ENCODE measurements at places on chromosomes 2 and 18. TPM values are rescaled to one million over a fixed set of nuclear protein-coding genes. Genes with fewer than 3 reads are reported as not detected.

DNA sequence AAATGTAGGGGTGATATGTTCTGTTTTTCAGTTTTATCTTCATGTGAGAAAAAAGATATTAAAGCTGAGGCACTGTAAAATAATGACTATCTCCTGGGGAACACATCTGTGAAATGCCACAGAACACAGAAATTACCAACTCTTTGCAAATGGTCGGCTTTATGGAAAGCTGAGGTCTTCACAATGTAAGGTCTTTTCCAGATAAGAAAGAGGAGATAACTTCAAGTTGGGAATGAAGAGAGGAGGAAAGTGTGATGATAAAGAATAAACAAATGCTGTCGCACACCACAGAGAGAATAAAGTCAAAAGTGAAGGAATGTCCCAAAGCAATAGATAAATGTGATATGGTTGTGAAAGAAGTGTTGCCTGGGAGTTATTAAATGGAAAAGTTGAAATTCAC, 1.2 kb upstream of the ALPK2 start:
- ATAC-seq = no peak

GRCh38 chr2:162267496-162267895, 24.3 kb upstream of the FAP start:
- no peak for ATAC-seq

DNA sequence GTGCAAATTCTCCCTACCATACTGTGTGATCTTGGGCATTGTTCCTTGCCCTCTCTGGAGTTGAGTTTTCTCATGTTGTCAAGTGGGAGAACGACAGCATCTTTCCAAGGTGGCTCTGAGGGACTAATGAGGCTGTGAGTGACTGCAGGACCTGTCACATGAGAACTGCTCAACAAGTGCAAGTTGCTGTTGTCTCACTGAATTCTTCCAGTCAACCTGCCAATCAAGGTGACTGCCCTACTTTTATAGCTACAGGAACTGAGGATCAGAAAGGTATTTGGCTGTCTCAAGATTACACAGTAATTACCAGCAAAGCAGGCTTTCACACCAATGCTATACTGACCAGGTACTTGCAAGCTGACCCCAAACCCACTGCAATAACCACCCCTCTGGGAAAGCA, 137.6 kb downstream of the MTCL1 start:
- ATAC-seq = no peak

GRCh38 chr2:69309351-69310110, 77.5 kb downstream of the GFPT1 start:
- ATAC-seq = peak; percentile 42

GRCh38 chr18:44093253-44093652, 587.4 kb upstream of the SETBP1 start:
- no peak for ATAC-seq

DNA sequence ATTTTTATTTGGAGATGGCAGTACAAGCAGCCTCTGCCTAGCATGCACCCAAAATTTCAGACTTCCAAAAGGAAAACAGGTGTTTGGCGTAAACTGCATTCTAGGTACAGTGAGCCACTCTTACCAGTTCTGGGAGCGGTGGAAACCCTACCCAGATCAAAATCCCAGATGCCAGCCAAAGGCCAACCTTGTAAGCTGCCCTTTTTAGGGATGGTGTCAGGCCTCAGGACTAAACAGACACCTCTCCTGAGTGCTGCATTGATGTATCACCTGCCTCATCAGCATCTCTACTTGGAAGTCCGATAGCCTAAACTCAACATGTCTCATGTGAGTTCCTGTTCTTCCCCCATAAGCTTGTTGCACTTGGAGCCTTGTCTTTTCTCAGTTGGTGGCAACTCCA, 104.0 kb downstream of the MAP4K4 start:
- no peak for ATAC-seq

DNA sequence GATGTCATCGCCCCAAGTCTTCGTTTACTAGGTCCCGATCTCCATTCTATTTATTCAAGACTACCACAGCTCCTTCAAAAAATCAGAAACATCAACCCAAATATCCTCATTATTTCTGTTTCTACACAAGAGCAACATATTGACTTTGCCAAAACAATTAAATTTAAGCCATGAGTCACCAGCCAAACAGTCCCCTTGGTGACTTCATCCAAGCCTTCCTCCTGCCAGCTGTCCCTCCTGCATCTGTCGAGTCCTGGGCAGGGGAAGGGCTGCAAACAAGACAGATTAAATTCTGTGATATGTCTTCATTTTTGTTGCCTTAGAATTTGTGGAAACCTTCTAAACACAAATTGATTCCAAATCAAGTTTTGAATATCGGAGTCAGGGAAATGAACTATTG, 110.3 kb downstream of the SP3 start:
- ATAC-seq = no peak

GRCh38 chr2:170142502-170142901, 35.4 kb upstream of the MYO3B start:
- no peak for ATAC-seq

DNA sequence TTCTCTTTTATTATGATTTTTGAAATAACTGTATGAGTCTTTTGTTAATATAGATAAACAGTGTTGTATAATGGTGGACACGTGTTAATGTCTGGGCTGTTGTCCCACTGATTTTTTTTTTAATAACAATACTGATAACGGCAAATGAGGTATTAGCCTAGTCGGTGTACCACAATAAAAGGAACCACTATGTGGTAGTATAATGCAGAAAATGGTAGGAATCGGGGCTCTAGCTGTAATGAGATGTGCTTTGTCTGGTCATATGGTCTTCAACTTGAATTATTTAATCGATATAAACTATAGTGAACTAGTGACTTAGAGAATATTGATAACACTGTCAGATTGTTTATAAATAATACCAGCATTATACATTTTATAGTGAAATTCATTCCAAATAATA, 517.9 kb upstream of the SPHKAP start:
- ATAC-seq = no peak

DNA sequence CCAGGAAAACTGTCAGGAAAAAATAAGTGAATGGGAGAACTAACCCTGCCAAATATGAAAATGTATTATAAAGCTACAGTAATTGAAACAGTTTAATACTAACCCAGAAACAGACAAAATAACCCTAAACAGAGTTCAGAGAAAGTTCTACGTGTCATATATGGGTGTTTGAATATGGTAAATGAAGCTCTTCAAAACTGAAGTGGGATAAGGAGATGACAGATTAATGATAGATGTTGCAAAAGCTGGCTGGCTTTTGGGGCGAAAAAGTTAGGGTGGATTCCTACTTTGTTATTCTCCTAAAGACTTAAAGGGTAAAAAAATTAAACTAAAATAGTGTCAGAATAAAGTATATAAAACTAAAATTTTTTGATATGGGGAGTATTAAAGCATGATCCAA, 101.8 kb upstream of the ARL5A start:
- no peak for ATAC-seq

DNA sequence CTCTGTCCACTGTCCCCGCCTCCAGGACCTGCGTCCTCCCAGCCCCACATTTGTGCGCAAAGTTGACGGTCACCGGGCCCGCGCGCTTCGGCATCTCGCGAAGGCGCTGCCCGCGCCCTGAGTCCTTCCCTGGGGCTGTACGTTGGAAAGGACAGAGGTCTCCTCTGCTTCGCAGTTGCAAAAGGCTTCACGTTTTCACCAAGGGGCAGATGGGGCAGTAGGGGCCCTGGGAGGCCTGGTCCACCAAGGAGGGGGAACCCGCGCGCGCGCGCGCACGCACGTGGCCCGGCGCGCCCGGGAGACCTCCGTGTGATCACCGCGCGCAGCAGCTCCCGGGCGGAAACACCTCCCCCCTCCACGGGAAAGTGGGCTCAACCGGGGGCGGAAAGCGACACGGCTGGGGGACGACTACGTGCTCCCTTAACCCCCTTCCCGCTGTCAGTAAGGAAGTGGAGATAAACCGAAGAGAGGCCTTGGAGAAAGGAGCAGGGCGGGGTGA, 21.9 kb downstream of the TEX44 start:
- peak; percentile 6 for ATAC-seq

- no peak for ATAC-seq
These were observed 68.1 kb upstream of the ITPRID2 start for GRCh38 chr2:181823405-181823804.

DNA sequence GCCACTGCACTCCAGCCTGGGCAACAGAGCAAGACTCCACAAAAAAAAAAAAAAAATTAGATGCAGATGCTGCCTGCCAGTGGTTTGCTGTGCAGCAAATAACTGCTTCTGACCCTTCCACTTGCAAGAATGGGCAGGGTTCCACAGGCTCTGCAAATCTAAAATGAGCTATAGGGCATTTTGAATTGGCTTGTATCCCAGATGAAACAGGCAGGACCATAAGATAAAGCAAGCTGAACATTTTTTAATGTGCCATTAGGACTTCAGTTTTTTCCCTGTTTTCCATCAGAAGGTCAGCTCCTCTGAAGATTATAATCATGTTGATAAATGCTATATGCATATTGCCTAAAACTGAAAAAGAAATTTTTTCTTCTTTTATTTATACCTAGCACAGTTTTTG, 15.7 kb upstream of the FZD7 start:
- ATAC-seq = no peak

GRCh38 chr2:8524823-8525222, 157.0 kb upstream of the ID2 start:
- ATAC-seq = no peak

GRCh38 chr18:32891130-32891529, 118.3 kb upstream of the KLHL14 start:
- no peak for ATAC-seq

DNA sequence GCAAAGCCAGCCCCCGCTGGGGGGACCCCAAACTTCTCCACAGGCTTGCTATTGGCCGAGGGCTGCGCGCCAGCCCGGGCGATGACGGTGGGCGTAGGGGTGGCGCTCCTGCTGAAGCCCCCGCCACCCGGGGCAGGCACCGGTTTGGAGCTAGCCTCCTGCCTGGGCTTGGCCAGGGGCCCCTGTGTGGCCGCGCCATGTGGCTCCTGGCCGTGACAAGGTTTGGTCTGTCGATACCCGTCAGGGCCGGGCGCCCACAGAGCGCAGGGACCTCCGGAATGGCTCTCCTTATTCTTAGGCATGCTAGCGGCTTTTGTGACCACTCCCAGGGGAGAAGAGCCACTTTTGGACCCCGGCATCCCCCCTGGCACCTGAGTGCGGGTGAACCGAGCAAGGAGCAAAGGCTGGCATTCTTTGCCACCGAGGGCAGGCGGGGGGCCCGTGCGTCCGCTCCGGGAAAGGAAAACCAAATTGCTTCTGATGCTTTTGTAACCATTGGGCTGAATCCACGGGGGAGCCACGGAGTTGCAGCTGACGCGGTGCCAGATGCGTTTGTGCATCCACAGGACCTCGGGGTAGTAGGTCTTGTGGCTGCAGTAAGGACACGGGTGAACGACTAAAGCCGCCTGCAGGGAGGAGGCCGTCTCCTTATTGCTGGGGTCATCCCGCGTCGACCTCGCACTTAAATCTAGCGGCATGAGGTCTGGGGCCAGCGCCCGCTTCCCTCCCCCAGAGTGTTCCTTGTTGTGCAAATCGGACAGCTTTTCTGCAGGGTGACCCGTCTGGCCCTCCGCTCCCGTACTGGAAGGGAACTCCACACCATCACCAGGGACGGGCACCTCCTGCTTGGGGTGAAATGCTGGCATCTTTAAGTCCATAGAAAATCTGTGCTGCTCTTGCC, 115.6 kb downstream of the ZNF516 start:
- ATAC-seq = no peak

GRCh38 chr18:73979742-73980141, 167.9 kb downstream of the FBXO15 start:
- ATAC-seq = no peak

DNA sequence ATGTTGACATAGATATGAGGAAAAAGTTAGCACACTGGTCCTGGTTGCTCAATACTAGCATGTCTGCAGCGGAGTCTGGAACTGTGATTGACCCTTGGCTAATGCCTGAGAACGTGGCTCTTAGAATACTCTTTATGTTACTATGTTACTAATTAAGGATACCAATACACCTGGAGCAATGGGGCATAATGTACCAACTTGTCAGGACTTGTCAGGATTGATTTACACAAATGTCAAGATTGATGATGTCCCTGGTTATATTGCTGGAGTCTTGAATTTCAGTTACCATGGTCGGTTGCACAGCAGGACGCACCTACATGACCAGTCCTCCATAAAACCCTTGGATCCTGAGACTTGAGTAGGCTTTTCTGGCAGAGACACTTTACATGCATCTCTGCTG, 810.9 kb downstream of the CPS1 start:
- no peak for ATAC-seq

CFAP65 gene
- not detected for total RNA-seq

NAB1 gene
- 50.9 TPM for total RNA-seq

LYPD6B gene
- total RNA-seq = 0.49 TPM

GULP1 gene
- total RNA-seq = 64.8 TPM

PARD6G gene
- 8.6 TPM for total RNA-seq

CCDC178 gene
- 0.27 TPM for total RNA-seq

DSG1 gene
- total RNA-seq = 0.31 TPM

SMYD5 gene
- 21.0 TPM for total RNA-seq

Data from gastroesophageal sphincter (tissue), 4 donors.